Inflammatory macrophage treated with lipopolysaccharide for 1 hour (primary cell): ENCODE measurements at places on chromosomes 5 and 9.

DNA sequence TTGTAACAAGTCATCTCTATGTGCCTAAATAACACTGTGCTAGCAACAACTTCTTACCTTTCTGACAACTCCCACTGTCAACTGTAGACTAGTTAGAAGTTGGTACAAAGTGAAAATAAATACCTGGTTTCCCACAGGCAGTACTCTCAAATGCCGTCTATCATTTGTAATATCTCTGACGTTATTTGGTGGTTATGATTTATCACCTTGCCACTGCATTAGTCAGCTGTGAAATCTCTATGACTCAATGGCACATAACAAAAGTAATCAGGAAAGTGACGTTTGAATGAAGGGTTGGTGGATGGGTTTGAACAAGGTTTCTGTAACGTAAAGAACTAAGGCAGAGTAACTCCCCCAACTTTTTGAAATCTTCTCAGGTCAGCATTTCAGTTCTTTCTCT lies 592.3 kb downstream of the MAT2B start:
- DNase-seq, result no peak

- DNase-seq, result no peak
These were observed 33.1 kb downstream of the FABP6 start for GRCh38 chr5:160262151-160263074.

DNA sequence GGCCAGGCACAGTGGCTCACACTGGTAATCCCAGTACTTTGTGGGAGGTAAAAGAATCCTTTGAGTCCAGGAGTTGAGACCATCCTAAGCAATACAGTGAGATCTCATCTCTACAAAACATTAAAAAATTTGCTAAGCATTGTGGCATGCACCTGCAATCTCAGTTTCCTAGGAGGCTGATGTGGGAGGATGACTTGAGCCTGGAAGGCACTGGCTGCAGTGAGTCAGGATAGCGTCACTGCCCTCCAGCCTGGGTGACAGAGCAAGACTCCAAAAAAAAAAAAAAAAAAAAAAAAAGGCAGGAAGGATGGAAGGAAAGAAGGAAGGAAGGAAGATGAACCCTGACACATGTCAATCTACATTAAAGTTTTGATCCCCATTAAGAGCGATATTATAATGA lies 1452.2 kb upstream of the ACO1 start:
- DNase-seq, result no peak

DNA sequence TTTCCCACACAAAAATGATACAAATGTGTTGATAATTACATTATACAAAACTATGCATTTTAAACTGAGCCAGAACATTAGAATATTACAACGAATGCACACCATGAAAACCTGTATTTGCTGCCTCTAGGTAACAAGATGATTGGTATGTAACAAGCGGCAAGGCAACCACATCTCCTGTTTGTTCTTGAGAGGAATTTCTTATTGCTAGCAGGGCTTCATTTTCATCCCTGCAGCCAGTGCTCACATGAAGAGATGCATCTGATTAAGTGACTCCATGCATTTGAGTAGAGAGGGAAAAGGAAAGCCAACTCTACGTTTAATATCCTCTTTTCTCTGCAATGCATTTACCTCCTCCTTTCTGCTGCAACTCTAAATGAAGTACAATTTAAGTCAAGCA lies 36.6 kb downstream of the FRMD3 start:
- no peak for DNase-seq

- DNase-seq, result no peak
These were observed 76.7 kb downstream of the STRBP start for GRCh38 chr9:123191680-123192079.

DNA sequence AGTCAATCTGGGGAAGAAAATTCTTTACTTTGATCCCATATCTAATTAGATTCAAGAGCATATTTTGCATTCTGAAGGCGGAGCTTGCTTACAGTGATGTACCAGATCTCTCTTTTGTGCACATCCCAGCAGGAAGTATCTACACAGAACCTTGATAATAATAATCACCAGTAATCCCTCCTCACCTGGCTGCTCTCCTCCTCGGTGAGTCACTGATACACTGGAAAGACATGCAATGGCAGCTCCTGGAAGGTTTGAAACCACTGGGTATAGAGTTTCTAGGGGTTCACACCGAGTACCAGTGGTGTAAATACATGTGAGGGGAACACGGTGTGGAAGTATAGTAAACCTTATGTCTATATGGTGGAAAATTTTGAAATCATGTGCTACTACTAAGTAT lies 205.5 kb upstream of the TARS1 start:
- no peak for DNase-seq

- DNase-seq, result no peak
These were observed 58.9 kb upstream of the OTULINL start for GRCh38 chr5:14522721-14523120.

- no peak for DNase-seq
These were observed 74.4 kb downstream of the SLC28A3 start for GRCh38 chr9:84266087-84266561.

GRCh38 chr5:43039471-43040286 lies 440 bp downstream of the ANXA2R start:
- peak; percentile 78 for DNase-seq

DNA sequence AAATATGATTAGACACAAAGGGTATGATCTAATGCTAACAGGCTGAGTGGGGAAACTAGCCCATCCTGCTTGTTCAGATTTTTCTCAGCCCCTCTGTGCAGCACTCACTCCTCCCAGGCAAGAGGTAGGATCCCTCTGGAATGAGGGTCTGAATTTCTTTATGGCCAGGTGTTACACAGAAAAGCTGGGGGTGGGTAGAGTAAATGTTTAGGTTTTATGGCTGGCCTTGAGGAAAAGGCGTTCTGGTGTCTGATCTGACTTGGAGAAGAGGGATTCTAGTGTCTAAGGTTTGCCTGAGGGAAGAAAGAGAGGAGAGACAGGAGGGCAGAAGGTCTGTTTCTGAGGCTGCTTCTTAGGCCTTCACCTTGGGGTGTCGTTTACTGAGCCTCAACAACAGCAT lies 97.3 kb downstream of the MUSK start:
- DNase-seq, result no peak

DNA sequence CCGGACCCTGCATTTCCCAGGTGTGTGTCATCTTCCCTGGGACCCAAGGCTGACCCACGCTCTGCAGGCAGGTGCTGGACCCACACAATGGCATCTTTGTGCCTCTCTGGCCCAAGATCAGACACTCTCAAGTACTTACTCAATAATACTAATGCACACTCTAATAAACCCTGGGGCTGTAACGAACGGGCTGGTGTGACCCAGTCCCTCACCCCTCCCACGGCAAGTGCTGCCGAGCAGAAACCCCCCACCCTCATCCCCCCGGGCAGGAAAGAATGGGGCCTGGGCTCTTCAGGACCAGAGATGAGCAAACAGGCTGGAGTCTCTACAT lies 1.1 kb upstream of the OBP2B start:
- DNase-seq, result no peak

GRCh38 chr9:4929917-4930316 lies 55.2 kb upstream of the JAK2 start:
- no peak for DNase-seq
